ENCODE measurements at places on chromosomes 2 and 18.

DNA sequence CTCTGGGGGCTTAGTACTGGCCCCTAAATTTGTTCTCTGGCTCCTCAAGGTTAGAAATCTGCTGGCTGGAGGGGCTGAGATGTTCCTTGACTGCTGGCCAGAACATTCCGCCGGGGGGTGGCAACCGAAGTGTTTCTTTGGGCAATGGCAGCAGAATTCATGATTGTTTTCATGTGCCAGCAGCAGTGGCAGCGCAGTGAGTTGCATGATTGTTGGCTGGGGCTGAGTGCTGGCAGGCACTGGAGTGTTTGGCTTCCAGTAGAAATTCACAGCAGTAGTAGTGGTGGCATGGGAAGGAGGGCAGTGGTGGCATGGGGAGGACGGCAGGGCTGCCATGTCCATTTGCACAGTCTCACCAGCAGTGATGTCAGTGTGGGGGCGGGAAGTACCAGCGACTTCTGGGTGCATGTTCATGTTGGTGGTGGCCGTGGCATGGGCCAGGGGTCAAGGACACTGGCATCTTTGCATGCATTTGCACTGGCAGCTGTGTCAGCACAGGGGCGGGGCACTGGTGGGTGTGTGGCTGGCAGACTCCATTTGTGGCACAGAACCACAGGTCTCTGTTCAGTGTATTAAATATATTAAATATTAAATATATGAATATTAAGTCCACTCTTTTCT, 130.6 kb upstream of the CDH7 start:
- no peak for DNase-seq

DNA sequence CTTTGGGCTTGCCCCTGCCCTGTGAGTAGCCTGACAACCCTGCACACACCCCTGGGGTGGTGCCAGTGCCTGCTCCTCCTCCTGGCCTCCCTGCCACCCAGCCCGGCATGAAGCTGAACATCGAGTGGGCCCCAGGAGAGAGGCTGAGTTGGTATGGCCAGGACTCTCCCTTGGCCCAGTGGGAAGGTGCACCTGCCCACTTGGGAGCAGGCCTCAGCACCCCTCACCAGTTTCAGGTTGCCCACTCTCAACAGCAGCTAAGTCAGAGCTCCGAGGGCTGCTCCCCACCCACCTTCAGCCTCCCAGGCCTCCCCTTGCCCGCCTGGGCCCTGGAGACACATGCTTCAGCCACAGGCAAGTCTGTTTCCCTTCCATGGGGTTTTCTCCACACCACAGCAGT, 203.1 kb downstream of the KLHL29 start:
- no peak for DNase-seq

- no peak for DNase-seq
These were observed 6.9 kb upstream of the TRAF3IP1 start for GRCh38 chr2:238313289-238313990.

DNA sequence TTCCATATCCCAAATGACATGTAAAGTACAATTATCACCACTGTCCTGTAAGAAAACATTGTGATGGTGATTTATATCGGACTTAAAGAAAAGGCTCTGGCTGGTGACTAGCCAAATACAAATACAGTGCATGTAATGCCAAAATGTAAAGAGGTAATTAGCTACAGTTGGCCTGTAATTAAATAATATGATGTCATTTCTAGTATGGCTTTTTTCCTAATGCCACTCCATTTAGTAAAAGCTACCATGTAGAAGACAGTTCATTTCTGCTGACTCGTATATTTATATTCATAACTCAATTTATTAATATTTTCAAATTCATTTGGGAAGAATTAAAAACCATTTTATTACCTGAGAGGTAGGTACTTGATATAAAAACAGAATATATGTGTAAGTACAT, 815.7 kb downstream of the ERBB4 start:
- DNase-seq = no peak

- DNase-seq = no peak
These were observed 584.8 kb downstream of the TSN start for GRCh38 chr2:122340246-122340645.

GRCh38 chr2:69385443-69386151, 1.4 kb downstream of the GFPT1 start:
- no peak for DNase-seq

GRCh38 chr2:73076701-73077423, 5.3 kb upstream of the SFXN5 start:
- DNase-seq = no peak

DNA sequence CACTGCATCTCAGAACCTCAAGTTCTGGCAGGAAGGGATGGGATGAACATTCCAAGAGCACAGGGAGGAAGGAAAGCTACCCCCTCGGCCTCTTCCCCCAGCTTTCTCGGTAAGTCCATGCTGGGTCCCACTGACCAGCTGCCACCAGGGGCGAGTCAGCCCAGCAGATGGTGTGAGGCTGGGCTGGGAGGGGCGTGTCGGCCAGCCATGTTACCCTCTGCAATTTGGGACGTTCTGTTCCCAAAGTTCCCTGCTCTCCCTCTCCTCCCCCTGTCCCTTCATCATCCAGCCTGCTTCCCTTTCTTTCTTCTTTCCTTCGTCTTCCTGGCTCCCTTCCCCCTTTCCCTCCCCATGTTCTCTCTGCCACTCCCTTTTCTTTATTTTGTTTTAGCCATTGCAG, 74.3 kb upstream of the TNP1 start:
- no peak for DNase-seq

- DNase-seq = no peak
These were observed 19.4 kb upstream of the NMUR1 start for GRCh38 chr2:231549446-231550239.

DNA sequence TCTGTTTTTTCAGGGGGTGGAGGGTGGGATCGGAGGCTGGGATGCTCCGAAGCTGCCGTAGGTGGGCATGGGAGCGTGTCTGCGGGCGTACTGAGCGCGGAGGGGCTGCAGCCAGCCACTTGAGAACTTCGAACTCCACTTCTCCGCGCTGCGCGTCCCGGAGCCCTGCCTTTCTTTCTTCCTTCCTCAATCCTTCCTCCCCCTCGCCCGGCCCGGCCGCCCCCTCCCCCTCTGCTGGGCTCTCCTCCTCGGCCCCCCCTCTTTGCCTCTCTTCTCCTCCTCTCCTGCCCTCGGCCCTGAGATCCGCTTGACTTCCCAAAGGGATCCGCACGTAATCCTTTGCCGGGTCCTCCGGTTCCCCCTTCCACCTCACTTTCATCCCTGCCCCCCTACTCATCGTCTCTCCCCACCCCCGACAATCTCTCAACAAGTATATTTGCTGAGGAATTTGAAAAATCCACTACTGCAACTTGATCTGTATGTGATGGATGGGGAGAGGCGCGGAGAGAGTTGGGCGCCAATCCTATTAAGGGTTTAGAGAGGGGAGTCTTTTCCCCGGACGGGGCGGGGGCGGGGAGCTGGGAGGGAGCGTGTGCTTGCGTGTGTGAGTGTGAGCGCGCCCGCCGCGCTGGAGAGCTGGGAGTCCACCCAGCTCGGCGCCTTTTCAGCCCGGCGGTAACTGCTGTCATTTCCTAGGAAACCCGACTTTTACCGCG, 1.1 kb downstream of the GLI2 start:
- DNase-seq = no peak

- no peak for DNase-seq
These were observed 483 bp downstream of the TRAPPC8 start for GRCh38 chr18:31942291-31942998.

DNA sequence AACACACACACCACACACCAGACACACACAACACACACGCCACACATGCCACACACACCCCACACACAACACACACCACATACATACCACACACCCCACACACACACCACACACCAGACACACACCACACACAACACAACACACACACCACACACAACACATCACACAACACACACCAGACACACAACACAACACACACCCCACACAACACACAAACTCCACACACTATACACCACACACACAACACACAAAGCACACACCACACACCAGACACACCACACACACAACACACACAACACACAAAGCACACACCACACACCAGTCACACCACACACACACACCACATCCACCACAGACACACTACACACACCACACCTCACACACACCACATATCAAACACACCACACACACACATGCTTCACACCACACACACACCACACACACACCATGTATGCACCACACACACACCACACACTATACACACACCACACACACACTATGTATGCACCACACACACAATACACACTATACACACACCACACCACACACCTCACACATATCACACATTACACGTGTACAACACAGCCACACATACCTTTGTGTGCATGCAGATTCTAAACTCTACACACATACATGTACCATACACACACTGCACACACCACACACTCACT, 72.2 kb downstream of the TMEM18 start:
- no peak for DNase-seq

DNA sequence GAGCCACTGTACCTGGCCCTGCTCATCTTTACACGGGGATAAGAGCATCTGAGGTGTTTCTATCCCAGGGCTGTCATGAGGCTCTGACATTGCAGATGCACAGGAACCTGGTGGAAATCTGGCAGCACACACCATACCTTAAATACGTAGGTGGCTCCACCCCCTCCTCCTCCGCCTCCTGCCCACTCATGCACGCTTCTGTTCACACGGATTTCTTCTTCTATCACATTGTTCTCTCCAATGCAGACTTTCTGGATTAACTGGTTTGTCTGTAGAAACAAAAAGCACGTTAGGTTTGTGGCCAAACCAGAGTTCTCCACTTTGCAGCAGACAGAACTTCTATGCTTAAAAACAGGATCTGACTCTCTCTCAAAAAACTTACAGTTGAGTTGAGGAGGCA, 118.2 kb downstream of the CLIP4 start:
- no peak for DNase-seq

- no peak for DNase-seq
These were observed 21.0 kb downstream of the TCF7L1 start for GRCh38 chr2:85154048-85154753.

DNA sequence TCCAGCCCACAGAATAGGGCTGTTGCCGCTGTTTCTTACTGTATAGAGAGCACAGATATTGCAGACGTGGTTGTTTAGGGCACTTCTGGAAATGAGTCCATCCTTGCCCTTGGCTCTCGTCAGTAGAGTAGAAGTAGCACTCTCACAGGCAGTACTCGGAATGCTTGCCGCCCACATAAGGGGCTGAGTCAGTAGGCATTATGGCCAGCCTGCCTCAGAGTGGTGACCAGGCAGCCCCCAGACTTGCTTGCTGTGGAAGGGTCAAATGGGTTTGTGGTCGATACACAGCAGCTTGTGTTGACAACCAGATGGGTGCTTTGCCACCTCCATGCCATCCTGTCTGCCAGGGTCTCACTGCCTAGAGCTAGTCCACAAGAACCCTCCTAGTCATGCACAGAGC, 38.7 kb downstream of the PLEKHB2 start:
- no peak for DNase-seq

- DNase-seq = no peak
These were observed 19.9 kb downstream of the FHL2 start for GRCh38 chr2:105378921-105379383.

- DNase-seq = no peak
These were observed 2.2 kb downstream of the CBLN2 start for GRCh38 chr18:72541871-72542332.

- no peak for DNase-seq
These were observed 3.7 kb downstream of the DLX1 start for GRCh38 chr2:172089005-172089504.
